ENCODE measurements at places on chromosomes 6 and 20.

- no peak for DNase-seq
Measured at GRCh38 chr6:46888031-46888430, 33.7 kb downstream of the ADGRF5 start.

DNA sequence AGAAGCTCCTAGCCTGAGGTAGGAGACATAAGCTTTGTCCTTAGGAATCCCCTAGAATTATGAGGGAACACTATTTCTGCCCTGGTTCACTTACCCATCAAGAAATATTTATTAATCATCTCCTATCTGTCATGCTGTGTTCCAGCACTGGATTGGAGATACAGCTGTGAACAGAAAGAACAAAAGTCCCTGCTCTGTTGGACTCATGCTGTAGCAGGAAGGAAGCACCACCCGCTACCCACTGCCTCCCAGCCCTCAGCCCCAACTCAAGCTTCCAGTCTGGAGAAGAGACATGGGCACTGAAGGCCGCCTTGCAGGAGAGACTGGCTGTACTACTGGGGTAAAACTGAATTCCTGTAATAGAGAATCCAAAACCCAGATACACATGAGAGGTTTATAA is 78.0 kb downstream of the MDGA1 start:
- no peak for DNase-seq

- DNase-seq: no peak
Measured at GRCh38 chr6:122363769-122364483, 35.5 kb upstream of the HSF2 start.

GRCh38 chr20:37807471-37808232 is 95.3 kb upstream of the VSTM2L start:
- DNase-seq: no peak

DNA sequence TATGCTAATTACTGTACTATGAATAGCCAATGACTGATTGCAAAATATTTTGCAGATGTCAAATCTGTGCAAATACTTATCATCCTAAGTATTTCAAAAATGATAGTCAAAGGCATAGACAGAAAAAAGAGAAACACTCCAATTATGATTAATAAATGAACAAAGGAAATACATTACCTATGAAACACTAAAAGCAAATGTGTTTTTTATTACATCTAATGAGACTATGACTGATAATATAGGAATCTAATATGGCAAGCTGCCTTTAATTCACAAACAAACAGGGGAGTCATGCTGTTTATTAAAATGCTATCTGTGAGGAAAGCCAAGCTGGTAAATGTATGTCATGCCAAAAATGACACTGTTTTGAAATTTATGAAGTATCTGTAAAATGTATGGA is 713.2 kb upstream of the NRSN1 start:
- no peak for DNase-seq

DNA sequence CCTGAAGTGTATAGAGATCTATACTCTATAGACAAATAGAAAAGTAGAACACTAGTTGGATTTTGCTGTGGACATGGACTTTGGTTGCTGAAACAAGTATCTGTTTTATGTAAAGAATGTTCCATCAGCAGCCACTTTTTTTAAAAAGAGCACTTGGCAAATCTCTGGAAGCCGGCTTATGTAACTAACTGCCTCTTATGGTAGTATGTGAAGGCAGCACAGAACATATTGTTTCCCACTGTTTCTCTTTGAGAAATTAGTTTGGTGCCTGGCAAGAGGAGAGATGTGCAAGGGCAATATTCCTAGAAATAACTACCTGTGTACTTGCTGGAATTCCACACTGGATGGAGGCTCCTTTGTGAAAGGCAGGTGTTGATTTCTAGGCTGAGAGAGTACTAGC is 242.3 kb upstream of the PREP start:
- DNase-seq: no peak

DNA sequence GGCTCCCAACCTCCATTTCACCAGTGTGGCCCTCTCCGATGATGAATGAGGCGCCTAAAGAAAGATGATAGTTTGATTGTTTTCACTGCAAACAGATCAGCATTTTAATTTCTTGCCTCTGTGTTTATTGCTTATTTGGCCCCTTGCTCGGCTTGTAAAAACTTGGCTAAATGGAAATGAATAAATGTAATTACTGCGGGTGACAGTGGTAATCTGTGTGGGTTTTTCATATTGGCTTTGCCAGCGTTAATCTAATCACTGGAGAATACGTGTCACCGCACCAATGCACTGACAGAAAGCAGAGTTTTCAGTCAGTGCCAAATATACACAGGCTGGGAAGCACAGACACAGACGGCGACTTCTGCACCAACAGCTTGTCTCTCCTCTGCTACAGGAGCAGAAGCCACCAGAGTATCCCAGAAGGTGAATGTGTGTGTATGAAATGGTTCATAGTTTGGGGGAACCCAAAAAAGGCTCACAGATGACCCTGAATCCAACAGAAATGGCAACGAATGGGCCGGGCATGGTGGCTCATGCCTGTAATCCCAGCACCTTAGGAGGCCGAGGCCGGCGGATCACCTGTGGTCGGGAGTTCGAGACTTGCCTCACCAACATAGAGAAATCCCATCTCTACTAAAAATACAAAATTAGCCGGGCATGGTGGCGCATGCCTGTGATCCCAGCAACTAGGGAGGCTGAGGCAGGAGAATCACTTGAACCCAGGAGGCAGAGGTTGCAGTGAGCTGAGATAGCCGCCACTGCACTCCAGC is 534.0 kb downstream of the PKHD1 start:
- no peak for DNase-seq

- DNase-seq: no peak
Measured at GRCh38 chr6:129835691-129836090, 25.4 kb downstream of the TMEM244 start.

- no peak for DNase-seq
Measured at GRCh38 chr20:10356628-10357027, 77.4 kb downstream of the MKKS start.

- DNase-seq: peak; percentile 13
Measured at GRCh38 chr20:3563548-3564177, 92.8 kb downstream of the ATRN start.

- no peak for DNase-seq
Measured at GRCh38 chr20:47421076-47421475, 64.6 kb upstream of the ZMYND8 start.

DNA sequence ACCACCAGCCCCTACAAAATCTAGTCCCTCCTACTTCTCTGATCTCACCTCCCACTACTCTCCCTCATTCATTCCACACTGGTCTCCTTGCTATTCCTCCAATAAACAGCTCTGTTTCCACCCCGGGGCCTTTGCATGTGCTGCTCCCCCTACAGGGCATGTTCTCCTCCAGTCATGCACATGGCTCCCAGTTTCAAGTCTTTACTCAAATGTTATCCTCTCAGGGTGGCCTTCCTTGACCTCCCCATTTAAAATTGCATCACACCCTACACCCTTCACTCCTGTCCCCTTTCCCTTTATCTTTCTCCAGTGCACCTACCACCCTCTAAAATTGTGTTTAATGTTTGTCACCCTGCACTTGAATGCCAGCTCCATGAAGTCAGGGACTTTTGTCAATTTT is 174.5 kb downstream of the MRPL14 start:
- DNase-seq: no peak

DNA sequence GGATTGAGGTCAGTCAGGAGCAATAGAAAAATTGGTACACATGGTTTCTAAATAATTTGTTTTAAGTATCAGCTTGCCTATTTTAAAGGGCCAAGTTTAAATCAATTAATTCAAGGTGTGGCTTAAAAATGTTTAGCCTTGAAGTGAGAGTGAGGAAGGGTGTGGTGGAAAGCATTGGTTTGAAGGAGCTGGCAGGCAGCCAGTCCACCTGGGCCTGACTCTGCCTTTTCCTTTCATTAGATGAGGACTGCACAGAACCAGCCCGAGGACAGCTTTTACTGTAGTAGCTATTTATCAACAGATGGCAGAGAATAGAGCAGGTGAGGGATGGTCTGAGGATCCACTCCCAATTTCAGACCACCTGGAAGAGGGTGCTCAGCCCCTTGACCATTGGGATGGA is 42.4 kb downstream of the DHX35 start:
- DNase-seq: no peak

DNA sequence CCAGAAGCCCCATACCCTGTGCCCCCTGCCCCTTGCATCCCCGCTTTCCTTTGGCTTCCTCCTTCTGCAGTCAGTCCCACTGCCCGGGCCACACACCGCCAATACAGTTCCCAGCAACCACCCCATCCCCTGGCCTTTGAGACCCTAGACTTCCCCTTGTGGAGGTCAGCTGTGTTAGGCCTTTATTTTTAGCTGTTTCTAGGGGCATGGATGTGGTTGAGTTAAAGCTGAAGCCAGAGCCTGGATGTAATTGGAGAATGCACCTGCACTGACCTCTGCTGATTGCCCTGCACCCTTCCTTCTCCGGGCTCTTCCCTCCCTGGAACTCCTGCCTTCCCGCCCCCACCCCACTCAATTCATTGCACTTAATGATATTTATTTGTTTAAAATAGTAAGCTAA is 33.9 kb downstream of the LYRM2 start:
- no peak for DNase-seq

DNA sequence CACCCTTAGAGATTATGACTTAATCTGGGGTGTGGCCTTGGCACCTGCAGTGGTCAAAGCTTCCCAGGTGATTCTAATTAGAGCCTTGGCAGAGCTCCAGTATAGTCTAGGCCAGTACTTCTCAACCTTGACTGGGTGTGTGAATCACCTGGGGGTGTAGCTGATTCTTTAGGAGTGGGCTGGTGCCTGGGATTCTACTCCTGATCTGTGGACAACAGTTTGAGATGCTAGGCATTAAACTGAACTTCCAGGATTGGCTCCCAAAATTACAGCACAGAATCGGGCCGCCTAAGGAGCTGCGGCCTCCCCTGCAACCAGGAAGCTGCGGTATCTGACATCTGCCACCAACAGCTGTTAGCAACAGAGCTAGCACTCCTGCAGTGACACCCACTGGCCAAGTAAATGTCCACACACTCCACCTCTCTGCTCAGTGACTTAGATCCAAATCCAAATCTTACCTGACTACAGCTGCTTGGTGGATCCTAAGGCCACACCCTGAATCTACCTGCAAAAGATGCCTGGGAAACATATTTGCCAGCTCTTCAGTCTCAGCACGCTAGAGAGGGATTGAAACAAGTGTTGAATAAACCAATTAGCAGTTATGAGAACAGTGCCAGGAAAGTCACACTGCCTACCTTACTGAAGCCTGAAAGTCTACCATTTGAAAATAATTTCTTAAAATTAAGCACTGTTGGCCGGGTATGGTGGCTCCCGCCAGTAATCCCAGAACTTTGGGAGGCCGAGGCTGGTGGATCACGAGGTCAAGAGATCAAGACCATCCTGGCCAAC is 126.7 kb downstream of the UNC5CL start:
- DNase-seq: peak; percentile 36

- no peak for DNase-seq
Measured at GRCh38 chr20:48771542-48771941, 56.3 kb downstream of the PREX1 start.

- no peak for DNase-seq
Measured at GRCh38 chr6:63714091-63714490, 78.5 kb downstream of the PHF3 start.

GRCh38 chr6:108592371-108593337 is 31.9 kb downstream of the FOXO3 start:
- peak; percentile 49 for DNase-seq

DNA sequence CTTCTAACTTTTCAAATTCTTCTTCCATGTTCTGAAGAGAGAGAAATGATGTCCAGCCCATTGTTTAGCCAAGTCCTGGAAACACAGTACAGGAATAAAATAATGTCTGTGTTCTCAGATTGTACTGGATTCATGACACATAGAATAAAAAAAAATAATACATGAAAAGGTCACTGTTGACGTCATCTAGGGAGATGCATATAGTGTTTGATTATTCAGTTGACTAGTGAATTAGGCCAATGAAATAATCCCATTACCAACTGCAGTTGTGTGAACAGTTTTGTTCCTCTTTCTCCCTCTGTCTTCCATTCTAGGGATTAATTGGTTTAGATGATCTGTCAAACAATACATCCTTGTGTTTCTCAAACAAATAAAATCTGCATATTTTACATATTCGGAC is 222.8 kb downstream of the ALDH8A1 start:
- DNase-seq: no peak

GRCh38 chr6:27726619-27727023 is 185.6 kb downstream of the OR2B2 start:
- no peak for DNase-seq

GRCh38 chr6:167291623-167292300 is 647 bp downstream of the UNC93A start:
- no peak for DNase-seq

GRCh38 chr20:59805786-59806577 is 127.5 kb downstream of the SYCP2 start:
- no peak for DNase-seq

- no peak for DNase-seq
Measured at GRCh38 chr6:53192682-53193188, 44.1 kb upstream of the GCM1 start.

- DNase-seq: peak; percentile 40
Measured at GRCh38 chr20:31698803-31699718, 23.6 kb downstream of the BCL2L1 start.

DNA sequence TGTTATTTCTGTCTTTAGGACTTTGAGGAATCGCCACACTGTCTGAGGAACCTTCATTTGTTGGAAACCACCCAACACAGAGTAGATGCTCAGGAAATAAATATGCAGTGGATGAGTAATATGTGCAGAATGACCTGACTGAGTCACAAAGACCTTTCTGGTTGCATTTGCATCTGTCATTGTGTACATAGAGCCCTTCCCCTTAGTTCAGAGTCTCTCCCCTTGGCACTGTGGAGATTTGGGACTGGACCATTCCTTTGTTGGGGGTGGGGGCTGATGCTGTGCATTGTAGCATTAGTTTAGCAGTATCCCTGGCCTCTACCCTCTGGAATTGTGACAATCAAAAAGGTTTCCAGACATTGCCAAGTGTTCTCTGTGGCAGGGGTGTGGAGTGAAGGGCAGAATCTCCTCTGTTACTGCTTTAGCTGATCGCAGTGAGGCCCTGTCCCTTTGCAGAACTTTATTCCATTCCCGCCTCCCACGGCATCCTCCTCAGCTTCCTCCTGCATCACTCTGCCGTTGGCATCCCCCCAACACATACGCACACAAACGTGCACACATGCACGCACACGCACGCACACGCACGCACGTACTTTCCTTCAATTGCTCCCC is 64.5 kb downstream of the EYA2 start:
- DNase-seq: no peak

DNA sequence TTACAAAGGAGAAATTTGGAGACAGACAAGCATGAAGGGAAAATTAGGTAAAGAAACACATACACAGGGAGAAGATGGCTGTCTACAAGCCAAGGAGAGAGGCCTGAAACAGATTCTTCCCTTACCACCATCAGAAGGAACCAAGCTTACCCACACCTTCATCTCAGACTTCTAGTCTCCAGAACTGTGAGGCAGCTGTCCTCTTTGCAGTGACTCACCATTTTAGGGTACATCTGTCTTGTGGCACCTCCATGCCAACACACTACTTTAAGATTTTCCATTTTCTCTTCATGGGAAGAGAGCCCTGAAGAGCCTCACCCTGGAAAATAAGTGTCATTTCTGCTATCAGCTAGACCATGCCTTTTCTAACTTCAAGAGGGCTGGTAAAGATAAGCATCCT is 369.3 kb downstream of the FRK start:
- no peak for DNase-seq

Measured in activated T-cell treated with anti-CD3 and anti-CD28 coated beads, Interleukin-2, amount 50 U/mL, for 72 hours (primary cell).